ENCODE measurements at places on chromosomes 1 and 21.

DNA sequence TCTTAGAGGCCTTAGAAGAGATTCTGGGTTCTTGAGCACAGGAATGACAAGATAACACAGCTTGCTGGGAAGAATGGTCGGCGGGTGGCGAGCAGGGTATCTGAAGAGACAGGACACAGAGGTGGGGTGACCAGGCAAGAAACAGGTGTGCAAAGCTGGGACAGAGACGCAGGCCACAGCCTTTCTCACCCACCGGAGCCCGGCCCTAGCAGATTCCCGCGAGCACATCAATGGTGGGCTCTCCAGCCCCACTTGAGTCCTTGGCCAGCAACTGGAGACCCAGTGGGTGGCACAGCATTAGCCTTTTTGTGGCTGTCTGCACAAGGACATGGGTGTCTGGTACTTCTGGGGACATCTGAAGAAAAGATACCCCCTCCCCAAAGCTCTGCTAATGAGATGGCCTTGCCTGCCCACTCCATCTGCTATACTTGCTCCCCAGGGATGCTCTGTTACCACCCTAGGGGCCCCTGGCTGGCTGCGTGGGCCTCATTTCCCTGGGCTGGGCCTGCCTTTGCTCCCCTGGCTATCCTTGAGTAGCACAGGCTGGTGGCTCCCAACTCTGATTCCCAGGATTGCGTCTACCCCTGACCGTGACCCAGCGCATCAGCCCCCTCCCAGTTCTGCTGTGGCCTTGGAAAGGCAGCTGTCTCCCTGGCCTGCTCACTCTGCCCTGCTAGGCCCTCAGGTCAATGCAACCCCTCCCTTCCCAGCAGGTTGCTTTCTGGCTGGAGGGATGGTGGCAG is 127.2 kb upstream of the ADAR start:
- no peak for DNase-seq

- DNase-seq = no peak
Observed at GRCh38 chr1:114756949-114757454, 782 bp downstream of the CSDE1 start.

DNA sequence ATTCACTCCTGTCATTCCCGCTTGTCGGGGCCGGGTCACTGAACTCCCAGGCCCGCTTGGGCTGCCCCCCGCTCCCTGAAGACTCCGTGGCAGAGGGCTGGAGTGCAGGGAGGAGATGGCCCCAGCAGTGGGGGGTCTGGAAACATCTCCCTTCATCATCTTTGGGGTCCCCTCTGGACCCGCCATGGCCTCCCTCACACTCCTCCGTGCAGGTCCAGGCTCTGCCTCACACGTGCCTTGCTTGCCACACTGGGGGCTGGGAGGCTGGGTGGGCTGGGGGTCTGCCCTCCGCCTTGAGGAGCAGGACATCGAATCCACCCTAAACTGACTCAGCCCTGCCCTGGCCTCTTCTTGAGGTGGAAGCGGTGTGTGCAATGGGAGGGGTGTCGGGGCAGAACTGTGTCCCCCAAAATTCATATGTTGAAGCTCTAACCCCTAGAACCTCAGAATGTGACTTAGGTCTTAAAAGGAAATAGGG is 35.2 kb downstream of the POFUT2 start:
- no peak for DNase-seq

DNA sequence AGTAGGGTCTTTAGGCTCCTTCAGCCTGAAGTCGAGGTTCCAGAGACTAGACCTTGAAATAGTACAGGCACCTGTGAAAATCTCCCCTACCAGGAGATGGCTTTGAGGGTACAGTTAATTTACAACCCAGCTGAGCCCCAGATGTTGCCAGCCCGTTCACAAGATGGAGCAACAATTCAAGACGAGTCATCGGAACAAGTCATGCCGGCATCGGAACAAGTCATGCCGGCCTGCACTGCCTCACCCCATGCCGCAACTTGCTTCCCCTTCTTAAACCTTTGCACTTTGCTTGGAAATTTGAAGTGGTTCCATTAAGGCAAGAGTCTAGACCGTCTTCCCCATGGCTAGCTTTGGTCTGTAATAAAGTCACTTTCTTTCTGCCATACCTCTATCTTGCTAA is 16.0 kb downstream of the HHAT start:
- DNase-seq = no peak

DNA sequence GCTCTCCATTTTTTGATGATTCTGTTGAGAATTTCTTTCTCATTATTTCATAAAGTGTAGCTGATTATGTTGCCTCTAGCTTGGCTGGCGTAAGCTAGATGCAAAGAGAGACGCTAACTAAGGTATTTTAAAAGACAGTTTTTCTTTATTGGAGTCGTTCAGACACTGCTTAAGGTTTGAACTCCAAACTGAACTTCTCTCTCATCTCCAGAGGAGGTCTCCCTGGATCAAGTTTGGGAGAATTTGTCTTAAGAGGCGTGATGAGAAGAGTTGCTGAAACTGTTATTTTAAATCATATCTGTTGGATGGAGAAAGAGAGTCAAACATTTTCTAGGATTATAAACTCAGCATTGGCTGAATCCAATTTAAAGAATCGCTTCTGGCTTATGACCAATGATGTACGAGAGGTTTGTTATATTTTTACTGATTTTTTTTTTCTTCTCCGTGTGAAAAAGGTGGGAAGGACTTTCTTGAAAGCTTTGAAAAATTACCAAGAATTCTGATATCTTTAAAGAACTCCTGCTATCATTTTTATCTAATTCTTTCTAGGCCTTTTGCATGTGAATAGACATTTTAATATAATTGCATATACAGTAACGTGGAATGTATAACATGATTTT is 34.0 kb downstream of the MAP3K7CL start:
- DNase-seq = no peak

DNA sequence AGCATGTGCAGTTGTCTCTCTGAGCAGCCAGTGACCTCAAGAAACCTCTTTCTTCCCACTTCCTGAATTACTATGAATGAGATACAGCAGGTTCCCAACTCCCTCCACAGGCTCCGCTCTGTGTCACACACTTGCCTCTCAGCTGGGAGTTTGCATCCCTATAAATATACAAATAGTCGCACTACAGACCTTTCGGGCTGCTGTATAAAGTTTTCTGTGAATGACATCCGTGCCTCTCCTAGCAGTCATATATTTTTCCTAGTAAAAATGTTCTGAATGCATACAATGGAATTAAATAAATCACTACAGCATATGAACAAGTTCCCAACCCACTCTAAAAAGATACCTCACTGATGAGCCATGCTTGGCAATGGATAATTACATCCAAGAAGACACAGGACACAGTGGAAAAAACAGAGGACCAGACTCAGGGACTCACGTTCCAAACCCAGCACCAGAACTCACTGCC is 66.8 kb downstream of the CAPZB start:
- no peak for DNase-seq

DNA sequence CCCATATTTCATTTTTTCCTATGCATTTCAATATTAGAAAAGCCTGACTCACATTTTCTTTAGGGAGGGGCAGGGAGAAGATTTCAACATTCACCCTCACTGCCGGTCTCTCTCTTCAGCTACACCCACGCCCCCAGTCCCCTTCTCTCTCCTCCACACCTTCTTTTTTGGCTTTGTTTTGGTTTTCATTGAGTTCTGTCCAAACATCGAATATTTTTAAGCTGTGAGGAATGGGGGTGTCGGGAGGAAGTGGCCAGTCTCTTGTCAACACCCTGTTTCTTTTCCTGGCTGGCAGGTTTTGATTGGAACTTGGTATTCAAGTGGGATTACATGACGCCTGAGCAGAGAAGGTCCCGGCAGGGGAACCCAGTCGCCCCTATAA is 177.3 kb downstream of the PGBD5 start:
- DNase-seq = no peak

DNA sequence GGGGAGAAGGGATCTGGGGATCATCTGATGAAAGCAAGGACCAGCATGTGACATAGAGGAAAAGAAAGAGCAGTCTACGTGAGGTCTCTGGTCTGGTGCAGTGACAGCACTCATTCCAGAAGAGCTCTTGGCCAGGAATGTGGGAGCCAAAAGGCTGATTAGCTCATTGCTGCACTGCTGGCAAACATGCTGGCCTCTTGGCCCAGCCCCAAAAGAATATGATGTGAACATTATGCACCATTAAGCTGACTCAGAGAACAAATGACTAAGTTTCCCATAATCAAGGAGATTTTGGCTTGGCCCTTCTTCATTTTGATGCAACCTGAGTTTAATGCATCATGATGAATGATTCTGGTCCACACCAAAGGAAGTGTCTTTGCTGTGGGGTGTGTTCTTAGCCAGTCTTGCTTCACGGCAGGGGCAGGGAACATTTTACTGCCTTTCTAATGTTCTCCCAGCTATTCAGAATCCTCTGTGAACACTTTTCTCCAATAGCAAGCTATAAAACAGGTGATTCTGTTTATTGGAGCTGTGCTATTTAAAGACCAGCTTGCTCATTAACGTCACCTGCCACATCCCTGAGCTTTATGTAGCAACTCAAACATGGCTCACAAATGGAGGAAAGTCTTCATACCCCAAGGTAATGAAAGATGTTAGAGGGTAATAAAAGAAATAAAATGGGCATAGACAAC is 55.1 kb downstream of the PCBP3 start:
- no peak for DNase-seq
